ENCODE measurements at places on chromosomes 1 and 21.

GRCh38 chr1:108142773-108143394 is 57.3 kb downstream of the SLC25A24 start:
- DNase-seq: no peak

GRCh38 chr1:33097137-33097611 is 16.2 kb downstream of the AZIN2 start:
- no peak for DNase-seq

- no peak for DNase-seq
Observed at GRCh38 chr1:228457017-228457395, 30.2 kb upstream of the RNF187 start.

DNA sequence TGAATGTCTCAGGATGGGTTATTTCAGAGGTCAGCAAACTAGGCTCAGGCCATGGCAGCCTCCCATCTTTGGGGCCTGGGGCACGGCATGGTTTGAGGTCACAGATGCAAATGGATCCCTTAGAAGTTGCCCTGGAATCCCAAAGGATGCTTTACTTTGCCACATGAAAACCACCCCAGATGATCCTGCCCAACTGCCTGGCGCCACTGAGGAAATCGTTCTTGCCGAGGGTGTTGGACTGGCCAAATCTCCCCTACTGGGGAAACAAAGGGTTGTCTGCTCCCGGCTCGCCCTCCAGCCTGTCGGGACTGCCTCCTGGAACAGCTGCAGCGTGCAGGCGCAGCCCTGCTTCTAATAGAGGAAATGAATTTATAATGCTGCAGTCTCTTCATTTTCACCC is 173.0 kb upstream of the LMO4 start:
- no peak for DNase-seq

GRCh38 chr1:216113181-216113580 is 310.1 kb downstream of the USH2A start:
- DNase-seq: no peak

DNA sequence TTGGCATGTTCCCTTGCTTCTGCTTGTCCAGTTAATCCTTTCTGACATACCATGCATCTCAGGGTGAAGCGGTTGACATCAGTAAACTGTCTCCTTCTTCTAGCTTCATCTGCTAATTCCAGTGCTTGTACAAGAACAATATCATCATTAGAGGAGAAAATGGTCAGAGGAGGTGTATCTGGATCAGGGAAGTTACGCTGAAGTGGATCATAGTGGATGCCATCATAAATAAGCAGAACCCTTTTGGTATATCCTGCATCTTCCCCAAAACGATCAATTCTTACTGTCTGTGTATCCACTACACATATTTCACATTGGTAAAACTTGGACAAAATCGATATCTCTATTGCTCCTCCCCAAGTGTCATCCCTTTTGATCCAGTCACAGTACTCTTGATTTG is 2.0 kb downstream of the YOD1 start:
- no peak for DNase-seq

GRCh38 chr1:119689511-119689910 is 22.2 kb upstream of the PHGDH start:
- DNase-seq: no peak

DNA sequence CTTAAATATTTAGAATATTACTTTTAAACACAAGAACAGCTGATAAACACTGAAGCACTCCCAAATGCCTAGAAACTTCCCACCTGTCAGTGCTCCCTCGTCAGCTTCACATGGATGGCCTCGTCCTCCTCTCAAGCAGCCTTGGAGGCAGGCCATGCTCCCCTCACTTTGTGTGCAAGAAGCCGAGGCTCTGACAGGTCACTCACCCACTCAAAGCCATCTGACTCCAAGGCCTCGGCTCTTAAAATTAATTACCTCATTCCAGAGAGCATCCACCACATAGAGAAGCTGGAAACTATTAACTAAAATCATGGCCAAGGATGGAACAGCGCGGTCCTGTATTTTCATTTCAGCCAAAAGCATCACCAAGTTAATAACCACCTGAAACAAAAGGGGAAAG is 17.8 kb downstream of the LBR start:
- DNase-seq: no peak

GRCh38 chr1:153978274-153978909 is 918 bp upstream of the JTB start:
- DNase-seq: no peak

GRCh38 chr1:46607345-46608130 is 3.5 kb upstream of the MKNK1 start:
- no peak for DNase-seq

DNA sequence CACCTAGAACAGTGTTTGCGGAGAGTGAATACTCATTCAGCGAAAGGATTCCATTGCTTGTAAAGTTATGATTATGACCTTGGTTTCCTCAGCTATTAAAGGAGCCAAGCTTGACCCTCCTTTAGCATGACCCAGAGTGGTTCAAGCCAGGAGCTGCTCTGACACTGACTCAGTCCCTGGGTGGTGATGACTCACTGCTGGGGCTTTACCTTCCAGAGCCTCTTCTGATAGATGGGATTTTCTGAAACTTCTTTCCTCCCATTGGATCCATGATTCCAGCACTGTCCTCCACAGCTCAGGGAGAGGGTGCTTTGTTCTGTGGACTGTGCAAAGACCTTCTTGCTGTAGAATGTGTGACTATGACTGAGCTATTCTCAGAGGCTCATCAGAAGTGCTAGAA is 77.4 kb downstream of the S1PR1 start:
- no peak for DNase-seq

GRCh38 chr1:221878134-221878533 is 136.2 kb upstream of the DUSP10 start:
- no peak for DNase-seq

GRCh38 chr1:66747501-66747900 is 4.8 kb upstream of the DYNLT5 start:
- DNase-seq: no peak

DNA sequence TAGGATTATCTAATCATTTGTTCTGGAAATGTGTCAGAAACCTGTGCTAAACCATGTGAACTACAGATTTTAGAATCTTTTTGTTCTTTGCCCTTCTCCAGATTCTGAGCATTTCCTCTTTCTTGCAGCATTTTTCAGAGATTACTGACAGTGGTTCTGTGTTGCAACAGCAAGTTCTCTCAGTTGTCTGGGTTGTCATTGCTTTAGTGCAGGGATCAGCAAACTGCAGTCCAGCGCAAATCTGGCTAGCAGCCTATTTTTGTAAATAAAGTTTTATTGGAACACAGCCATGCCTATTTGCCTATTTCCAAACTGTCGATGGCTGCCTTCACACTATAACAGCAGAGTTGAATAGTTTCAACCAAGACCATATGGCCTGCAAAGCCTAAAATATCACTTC is 66.3 kb upstream of the LRRC8D start:
- no peak for DNase-seq

- no peak for DNase-seq
Observed at GRCh38 chr21:42480736-42481135, 15.3 kb downstream of the RSPH1 start.

GRCh38 chr1:183173828-183174227 is 12.2 kb upstream of the LAMC2 start:
- no peak for DNase-seq

DNA sequence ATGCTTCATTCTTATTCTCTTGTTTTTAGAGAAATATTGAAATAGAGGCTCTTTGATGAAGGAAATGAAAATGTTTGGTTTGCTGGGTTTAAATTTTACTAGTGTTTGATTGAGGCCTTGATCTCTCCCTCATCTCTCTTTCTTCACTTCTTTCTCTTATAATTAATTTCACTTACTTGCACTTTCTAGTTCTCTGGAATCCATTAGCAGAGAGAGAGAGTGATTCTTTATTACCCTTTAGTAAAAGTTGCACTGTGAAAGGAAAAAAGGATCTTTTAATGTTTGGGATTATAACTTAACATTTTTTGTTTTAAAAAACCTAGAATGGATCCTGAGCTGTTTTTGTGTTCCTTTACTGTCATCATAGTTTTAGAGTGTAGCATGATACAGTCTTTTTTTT is 12.2 kb downstream of the RPRD2 start:
- no peak for DNase-seq

DNA sequence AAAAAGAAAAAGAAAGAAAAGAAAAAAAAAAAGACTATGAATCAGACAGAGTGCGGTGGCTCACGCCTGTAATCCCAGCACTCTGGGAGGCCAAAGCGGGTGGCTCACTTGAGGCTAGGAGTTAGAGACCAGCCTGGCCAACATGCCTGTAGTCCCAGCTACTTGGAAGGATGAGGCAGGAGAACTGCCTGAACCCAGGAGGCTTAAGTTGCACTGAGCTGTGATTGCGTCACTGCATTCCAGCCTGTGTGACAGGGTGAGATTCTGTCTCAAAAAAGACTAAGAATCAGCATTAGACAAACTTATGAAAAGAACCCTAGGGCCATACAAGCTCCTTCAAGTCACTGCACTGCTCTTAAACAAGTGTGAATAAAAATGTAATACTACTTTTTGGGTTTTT is 16.9 kb downstream of the PSMB4 start:
- no peak for DNase-seq

DNA sequence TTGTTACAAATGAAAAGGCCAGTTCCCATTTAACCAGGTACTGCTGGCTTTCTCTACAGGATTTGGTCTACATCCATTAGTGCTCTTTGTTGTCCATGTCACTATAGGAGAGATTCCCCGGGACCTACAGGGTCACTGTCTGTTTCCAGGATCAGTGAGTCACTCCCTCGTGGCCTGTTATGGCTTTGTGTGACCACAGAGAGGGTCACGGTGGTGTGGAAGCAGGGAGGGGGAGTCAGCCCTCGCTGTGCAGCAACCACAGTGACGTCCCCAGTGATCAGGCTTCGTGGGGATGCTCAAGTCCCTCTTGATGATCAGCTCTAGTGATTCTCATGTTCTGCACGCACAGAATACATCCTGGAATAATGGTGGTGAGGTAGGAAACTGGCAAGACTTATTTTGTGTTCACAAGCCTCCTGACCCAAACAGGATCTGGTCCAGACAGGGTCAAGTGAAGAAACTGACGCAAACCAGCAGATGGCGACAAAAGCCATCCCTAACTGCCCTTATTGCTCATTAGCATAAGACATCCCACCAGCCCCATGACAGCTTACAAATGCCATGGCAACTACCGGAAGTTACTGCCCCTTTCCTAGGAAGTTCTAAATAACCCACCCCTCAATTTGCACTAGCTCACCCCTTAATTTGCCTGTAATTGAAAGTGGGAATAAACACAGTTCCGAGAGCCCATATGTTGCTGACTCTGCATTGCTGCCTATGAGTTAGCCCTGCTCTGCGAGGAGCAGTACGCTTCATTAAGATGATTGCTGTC is 98.5 kb downstream of the DISC1 start:
- peak; percentile 15 for DNase-seq

DNA sequence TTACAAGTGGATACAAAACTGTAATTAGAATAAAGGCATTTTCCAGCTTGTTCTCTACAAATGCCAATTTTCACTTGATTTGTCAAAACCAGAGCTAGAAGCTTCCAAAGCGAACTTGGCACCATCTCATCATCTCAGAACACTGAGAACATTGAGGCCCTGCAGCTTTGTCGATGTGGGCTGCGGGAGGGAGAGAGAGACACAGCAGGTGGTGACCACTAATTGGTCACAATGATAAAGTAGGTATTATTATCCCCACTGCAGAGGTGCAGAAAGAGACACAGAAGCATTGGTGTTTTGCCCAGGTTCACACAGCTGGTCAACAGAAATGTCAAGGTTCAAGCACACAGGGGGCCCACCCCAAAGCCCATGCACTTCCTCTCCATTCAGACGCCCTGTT is 72.2 kb upstream of the KRTAP19-8 start:
- DNase-seq: no peak

DNA sequence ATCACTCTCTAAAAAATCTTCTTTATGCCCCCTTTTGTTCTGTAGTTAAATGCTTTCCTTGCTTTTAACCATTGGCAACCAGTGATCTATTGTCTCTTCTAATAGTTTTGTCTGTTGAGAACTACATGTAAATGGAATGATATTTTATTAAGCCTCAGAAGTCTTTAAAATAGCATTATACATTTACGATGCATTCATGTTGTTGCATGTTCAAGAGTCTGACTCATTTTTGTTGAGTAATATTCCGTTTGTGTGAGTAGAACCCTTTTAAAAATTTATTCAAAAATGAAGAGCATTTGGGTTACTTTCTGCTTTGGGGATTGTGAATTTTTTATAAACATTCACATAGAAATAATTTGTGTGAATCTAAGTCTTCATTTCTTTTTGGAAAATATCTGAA is 1352.9 kb downstream of the NCAM2 start:
- no peak for DNase-seq

GRCh38 chr1:106608841-106609240 is 447.6 kb upstream of the PRMT6 start:
- DNase-seq: no peak

- no peak for DNase-seq
Observed at GRCh38 chr1:247540581-247540980, 4.3 kb upstream of the OR2C3 start.

GRCh38 chr1:207669528-207670009 is 24.6 kb downstream of the CR1L start:
- DNase-seq: no peak

DNA sequence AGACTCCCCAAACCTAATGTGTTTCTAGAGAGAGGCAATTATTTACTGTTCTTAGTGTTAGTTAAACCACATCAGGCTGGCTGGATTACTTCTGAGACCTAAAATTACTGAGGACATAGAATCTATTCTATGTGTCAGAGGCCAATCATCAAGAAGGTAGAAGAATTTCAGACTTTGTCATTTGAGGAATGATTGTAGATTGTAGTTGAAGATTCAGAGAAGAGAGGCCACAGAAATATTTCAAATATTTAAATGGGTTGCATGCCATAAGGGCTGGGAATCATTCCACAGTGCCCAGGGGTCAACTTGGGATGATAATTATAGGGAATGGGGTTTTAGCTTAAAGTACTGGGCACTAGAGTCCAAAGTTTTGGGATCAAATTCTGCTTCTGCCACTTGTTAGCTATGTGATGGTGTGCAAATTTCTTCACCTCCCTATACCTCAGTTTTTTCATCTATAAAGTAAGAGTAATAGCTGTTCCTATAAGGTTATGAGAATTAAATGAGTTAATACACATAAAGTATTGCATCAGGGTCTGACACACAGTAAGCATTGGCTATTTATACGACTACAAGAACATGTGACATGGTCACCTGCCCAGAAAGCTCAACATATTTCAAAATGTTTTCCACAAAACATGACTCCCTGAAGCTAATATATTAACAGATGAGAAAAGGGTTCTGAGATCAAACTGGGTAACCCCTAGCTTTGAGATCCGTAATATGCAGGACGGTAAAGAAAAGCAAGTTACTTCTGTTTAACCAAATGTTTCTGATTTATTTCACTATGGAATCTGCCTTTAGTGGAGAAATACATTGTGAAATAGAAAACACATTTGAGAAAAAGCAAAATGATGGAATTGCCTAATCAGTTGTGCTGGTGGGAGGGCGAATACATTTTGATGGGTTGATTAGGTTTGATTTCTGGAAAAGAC is 69.7 kb upstream of the SPAG17 start:
- no peak for DNase-seq

DNA sequence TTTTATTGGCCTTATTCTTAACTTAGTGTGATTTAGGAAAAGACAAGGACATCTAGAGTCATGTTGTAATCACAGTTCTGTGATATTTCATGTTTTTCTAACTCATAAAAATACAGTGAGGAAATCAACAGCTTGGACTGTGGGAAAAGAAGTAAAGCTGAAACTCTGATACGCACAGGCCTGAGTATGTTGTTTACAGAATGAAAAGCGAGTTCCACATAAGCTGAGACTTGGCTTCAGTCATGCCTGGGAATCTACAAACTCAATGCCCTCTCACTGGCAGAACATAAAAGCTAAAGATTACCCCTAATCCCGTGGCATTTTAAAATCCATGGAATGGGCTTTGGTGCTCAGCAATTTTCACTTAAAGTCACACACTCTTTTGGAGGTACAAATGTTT is 23.6 kb upstream of the ATP5PO start:
- no peak for DNase-seq
